Stimulated activated CD4-positive, alpha-beta T cell treated with anti-CD3 and anti-CD28 coated beads, Interleukin-12 subunit alpha, Interleukin-12 subunit beta, amount 100 ng/mL, for 48 hours (primary cell): ENCODE measurements at places on chromosomes 7 and 10.

- DNase-seq, result no peak
Measured at GRCh38 chr7:57426629-57427003, 23.4 kb upstream of the ZNF716 start.

DNA sequence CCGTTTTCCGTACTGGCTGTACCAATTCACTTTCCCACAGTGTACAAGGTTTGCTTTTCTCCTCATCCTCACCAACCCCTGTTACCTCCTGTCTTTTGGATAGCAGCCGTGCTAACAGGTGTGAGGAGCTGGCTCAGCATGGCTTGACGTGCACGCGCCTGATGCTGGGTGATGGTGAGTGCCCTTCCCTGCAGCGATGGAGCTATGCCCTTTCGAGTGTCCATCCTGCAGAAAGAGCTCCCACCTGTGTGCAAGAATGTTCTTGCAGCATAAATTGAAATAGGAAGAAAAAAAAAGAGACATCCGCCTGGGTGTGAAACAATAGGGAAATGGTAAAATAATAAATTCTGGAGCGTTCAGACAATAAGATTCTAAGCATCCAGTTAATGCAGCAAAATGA, 9.5 kb upstream of the UBE3C start:
- no peak for DNase-seq

DNA sequence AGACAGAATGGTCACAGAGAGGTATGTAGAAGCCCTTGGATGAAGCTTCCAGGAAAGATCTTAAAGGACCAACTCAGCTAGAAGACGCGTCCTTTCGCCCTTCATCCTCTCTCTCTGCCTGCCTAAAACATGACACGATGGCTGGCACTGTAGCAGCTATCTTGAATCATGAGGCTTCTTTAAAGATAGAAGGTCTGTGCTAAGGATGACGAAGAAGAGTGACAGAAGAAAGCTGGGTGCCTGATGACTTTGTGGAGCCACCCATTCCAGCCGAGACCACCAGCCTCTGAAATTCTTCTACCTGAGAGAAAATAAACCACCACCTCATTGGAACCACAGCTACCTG, 25.5 kb downstream of the WDR86 start:
- DNase-seq, result no peak

DNA sequence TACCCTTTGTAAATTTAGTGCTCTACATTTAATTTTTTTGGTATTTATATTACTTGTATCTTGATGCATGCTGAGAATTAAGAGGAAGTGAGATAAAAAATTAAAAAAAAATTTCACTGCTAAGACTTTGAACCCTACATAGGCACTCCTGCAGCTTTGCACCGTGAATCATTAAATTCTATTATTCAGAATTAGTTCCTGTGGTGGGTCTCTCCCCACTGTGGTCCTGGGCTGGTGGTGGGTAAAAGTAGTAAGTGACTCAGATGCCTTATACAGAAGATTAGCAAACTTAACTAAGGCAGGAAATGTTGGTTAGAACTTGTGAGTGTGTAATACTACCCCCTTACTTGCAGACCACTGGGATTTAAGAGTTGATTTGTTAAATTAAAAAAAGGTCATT, 72.6 kb downstream of the AP3M1 start:
- DNase-seq, result peak; percentile 47

DNA sequence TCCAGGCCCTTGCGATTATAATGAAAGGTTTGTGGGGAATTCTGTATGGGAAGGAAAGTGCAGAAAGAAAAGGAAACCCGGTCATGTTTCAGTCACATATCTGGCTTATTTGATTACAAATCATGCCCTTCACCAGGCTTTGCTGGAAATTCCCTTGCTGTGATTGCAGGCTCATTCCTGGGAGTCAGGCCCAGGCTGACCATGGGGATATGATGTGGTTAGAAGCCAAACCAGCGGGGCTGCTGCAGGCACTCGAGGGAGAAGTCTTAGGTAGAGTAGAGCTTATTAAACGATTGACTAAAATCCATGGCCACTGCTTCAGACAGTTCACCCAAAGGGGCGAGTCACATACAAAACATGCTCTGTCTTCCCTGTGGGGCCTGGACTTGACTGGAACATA, 16.2 kb downstream of the PKD1L1 start:
- no peak for DNase-seq
